Germinal center (tissue), 1 donor: ENCODE measurements at places on chromosomes 2 and 18.

- DNase-seq, result no peak
These were observed 39.7 kb downstream of the CDC42EP3 start for GRCh38 chr2:37631698-37632097.

DNA sequence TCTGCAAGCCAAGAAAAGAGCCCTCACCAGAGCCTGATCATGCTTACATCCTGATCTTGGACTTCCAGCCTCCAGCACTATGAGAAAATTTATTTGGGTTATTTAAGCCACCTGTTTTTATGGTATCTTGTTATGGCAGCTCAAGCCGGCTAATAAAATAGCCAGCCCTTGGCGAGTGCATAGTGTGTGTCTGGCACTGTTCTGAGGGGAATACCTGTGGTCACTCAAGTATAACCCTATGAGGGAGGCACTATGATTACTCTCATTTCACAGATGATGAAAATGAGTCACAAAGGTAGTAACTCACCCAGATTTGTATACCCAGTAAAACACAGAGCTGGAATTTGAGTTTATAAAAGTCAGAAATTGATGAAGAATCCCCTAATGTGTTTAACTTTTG, 556.9 kb upstream of the SETBP1 start:
- no peak for DNase-seq

DNA sequence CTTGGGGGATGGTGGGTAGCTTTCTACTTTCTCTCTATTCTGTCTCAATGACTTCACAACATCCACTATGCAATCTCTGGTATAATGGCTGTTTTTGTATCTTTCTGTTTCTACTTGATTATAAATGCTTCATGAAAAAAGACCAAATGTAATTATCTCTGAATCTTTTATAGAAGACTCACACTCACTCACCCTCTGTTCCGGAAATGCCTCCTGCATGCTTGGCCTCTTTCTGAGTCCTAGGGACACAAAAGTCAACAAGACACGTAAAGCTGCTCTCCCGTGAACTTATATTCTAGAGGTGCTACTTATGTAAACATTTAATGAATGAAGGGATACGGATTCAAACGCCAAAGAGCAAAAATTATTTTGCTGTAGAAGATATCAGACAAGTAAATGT, 502.2 kb upstream of the SOX11 start:
- DNase-seq, result no peak

GRCh38 chr2:28253543-28253942, 139.1 kb upstream of the FOSL2 start:
- DNase-seq, result no peak

- DNase-seq, result no peak
These were observed 509.5 kb downstream of the EIPR1 start for GRCh38 chr2:2868085-2868484.
